ENCODE measurements at places on chromosomes 12 and 14.

GRCh38 chr12:80313209-80313608 is 130.8 kb upstream of the PTPRQ start:
- no peak for DNase-seq

DNA sequence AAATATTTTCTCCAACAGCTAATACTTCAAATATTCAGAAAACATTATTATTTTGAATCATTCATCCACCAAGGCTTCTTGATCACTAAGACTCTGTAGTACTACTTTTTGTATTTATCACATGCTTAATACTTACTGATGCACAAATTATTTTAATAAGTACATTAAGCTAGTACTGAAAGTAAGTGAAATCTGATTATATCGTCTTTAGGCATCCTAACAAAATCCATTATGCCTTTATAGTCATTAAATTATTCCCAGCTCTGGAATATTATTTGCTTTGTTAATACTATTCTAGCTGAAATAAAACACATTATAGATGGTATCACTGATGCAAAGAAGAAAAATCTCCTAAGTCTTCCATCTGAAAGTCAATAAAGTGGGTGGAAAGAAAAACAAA is 75.1 kb upstream of the TTC7B start:
- DNase-seq, result no peak

GRCh38 chr12:94421868-94422740 is 37.6 kb downstream of the CEP83 start:
- no peak for DNase-seq

DNA sequence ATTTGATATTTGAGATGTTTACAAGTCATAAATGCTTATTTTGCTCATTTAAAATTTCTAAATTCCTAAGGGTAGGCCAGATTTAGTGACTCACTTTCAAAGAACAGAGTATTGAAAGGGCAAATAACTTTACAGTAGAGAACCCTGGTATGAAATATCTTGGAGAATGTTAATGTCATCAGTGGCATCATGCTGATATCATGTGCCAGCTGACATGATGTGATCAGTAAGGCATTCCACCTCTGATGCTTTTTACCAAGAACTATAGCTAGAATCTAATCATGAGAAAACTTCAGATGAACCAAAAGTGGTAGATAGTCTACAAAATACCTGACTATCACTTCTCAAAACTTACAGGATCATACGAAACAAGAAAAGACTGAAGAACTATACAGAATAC is 2.9 kb upstream of the FLRT2 start:
- DNase-seq, result no peak

- DNase-seq, result no peak
These were observed 17.8 kb downstream of the SINHCAF start for GRCh38 chr12:31308116-31308515.

GRCh38 chr12:20142956-20143355 is 225.4 kb upstream of the PDE3A start:
- DNase-seq, result no peak

DNA sequence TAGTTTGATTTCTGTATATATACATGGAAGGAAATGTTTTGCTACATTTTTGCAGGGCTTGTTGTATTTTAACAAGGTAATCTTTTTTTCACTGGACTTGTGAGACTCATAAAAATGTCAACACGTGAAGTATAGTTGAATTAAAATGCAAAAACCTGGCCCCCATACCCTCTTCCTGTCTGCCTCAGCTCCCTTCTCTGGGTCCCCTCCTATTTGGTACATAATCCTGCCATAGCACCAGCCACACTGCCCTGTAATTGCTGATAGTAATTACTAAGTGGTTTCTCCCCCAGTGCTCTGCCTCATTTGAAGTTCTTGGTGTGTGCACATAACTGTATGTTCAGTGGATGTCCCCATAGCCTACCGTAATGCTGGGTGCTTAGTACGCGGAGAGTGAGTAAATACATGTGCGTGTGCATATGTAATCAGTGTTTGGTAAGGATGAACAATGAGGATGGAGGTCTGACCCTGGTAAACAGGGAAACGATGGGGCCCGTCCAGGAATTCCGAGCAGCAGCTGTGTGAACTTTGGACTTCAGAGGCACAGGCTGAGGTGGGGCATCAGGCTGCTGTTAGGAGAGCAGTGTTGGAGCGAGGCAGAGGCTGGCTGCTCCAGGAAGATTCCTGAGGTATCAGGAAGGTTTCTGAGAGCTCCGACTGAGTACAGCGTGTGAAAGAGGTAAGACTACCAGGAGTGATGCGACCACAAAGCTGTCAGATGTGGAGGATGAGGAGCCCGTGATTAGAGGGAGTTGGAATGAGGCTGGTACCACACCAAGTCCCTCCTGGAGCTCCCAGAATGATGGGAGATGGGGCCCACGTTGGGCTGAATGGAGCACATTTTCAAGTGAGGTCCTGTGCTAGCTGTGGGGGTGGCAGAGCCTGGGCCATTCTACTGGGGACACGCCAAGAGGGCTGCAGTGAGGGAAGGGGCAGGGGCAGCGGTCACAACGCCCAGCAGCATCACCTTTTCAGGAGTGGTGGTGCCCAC is 106.8 kb downstream of the PELI2 start:
- no peak for DNase-seq

GRCh38 chr12:76883151-76883550 is 4.3 kb upstream of the CSRP2 start:
- DNase-seq, result no peak
